ENCODE measurements at places on chromosomes 1 and 21.
A peak's percentile ranks its signal among the peaks of the same experiment; 100 is the strongest.

DNA sequence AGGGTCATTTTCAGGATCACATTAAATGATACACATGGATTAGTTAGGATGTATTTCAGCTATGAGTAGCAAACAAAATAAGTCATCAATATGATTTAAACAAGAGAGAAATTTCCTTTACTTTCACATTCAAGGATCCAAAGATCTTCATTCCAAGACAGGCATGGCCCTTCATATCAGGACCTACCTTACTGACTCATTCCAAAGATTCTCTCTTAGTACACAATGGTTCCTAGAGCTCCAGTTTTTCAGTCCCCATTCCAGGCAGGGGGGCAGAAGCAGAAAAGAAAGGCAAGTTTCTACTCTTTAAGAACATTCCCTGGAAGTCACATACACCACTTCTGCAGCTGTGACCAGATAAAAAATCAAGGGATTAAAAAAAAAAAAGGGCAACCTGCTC, 23.7 kb downstream of the RGS2 start:
- peaks cover 8% of the 10 kb centered on the region for H3K4me1 ChIP-seq
- H3K27ac ChIP-seq: no peak overlapping the region
- DNase-seq: no peak
- H3K27me3 ChIP-seq: no peaks in the 10 kb centered on the region
- H3K4me3 ChIP-seq: no peak overlapping the region

GRCh38 chr1:31650161-31651088, 5.7 kb upstream of the PEF1 start:
- no peak overlapping the region for H3K4me3 ChIP-seq
- no peak overlapping the region for H3K27ac ChIP-seq
- DNase-seq: no peak
- H3K36me3 ChIP-seq: no peaks in the 10 kb centered on the region

DNA sequence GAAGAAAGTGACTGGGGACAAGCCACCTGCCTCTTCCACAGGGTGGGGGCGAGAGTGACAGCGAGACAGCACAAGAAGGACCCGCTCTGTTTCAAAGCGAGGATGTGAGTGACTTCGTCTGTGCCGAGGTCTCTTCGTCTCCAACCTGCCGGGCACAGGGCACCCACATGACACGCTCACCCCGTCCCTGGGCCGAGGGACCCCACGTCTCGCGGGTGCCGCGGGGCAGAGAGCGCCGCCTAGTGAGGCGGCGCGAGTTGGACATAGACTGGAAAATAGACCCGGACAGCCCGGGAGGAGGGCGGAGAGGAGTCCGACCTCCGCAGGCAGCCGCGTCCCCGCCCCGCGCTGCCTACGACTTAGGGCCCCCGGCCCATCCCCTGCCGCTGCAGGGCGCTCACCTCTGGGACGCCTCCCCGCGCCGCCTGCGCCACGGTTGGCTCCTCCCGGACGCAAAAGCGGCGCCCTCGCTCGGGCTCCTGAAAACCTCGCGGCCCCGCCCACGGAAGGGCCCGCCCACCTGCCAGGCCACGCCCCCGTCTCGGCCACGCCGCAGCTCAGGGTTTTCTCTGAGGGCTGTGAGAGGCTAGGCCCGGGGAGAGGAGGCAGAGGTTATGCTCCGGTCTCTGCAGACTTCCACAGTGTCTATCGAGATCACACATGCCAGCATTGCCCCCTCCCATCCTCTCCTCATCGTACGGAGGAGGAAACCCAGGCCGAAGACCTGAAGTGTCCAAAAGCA, at the start of gene TLR5:
Gene TLR5 (minus strand): TSS at position 454 of the 742 bp plus-strand sequence. CDS start 30,217 bp downstream, outside the sequence.
- DNase-seq: peak; percentile 93
- peak within 1 kb of the TSS; percentile 64 for H3K27ac ChIP-seq
- peaks cover 20% of the 10 kb centered on the region for H3K4me1 ChIP-seq
- H3K27me3 ChIP-seq: no peaks in the 10 kb centered on the region
- H3K36me3 ChIP-seq: no peaks in the 10 kb centered on the region

GRCh38 chr21:20308586-20309315, 689.5 kb upstream of the NCAM2 start:
- DNase-seq: no peak
- no peaks in the 10 kb centered on the region for H3K4me1 ChIP-seq
- H3K27ac ChIP-seq: no peak overlapping the region
- H3K36me3 ChIP-seq: no peaks in the 10 kb centered on the region

- H3K27me3 ChIP-seq: no peaks in the 10 kb centered on the region
- no peaks in the 10 kb centered on the region for H3K4me1 ChIP-seq
- no peaks in the 10 kb centered on the region for H3K36me3 ChIP-seq
- DNase-seq: no peak
Observed at GRCh38 chr1:87844251-87844650, 515.6 kb downstream of the LMO4 start.

DNA sequence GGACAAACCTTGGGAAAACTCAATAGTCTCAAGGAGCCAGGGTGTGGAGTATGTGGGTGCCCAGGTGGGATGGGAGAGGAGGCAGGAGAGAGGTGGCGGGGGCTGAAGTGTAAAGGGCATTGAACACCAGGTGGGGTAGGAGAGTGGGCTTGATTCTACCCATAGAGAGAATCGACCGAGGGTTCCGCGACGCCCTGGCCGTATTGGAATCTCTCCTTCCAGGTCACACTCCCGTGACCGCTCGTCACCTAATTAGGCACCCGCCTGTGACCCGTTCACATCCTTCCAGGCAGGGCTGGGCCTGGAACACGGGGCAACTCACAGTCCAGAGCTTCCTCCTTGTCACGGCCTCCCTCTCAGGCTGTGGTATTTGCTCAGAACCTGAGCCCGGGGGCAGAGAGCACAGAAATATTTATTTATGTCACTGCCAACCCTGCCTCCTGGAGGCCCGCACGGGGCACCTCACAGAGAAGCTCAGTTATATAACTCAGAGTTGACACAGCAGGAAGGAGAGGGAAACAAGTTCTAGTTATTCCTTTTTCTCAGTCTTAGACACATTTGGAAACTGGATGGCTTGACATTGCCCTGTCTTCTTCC, 12.0 kb downstream of the NCMAP start:
- no peaks in the 10 kb centered on the region for H3K36me3 ChIP-seq
- no peaks in the 10 kb centered on the region for H3K27me3 ChIP-seq
- no peak for DNase-seq
- no peak overlapping the region for H3K27ac ChIP-seq
